Right renal pelvis (tissue), 4 donors: ENCODE measurements at places on chromosomes 13 and 19. TPM values are rescaled to one million over a fixed set of nuclear protein-coding genes. Genes with fewer than 3 reads are reported as not detected.

GRCh38 chr19:40995355-40995754 is 4.3 kb downstream of the CYP2B6 start:
- no peak for DNase-seq

Gene CAMSAP3
- 18.1 TPM for polyA plus RNA-seq

- DNase-seq: no peak
Observed at GRCh38 chr13:114272977-114273376, 8.4 kb upstream of the UPF3A start.

Gene TMPRSS9
- polyA plus RNA-seq: 0.27 TPM

DNA sequence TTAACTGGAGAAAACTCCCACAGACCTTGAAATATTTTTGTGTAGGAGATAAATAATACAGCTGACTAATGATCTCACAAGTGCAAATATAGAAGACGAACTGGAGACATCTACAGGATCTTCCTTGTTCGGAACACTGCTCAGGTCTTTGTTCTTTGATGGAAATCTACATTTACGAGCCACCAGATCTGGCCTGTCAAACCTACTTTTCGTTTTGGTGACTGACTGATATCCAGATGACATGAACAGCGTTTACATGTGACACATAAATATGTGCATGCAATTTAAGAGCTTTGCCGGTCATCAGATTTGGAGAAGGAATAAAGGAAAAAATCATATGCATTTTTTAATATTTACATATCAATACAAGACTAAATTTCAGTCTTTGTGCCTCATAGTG is 24.5 kb upstream of the TPP2 start:
- DNase-seq: no peak

DNA sequence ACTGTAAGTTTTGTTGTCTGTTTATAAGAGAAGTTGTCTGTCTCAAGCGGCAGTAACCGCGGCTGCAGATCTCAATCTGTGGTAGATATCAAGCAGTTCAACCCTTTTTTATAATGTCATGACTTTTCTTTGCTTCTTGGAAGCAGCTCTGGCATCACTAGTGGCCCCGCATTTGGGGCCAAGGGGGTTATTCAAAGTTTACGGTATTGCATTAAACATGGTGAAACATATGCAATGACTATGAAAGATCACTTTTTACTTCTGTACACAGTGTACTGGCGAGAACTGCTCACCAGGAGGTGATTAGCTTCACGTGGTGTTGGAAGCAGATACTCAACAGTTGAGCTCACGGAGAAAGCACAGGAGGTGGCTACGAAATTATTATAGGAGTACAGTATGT is 4.6 kb upstream of the FFAR3 start:
- DNase-seq: no peak

Gene SSC5D
- 2.0 TPM for polyA plus RNA-seq

Gene SHD
- 3.2 TPM for polyA plus RNA-seq

DNA sequence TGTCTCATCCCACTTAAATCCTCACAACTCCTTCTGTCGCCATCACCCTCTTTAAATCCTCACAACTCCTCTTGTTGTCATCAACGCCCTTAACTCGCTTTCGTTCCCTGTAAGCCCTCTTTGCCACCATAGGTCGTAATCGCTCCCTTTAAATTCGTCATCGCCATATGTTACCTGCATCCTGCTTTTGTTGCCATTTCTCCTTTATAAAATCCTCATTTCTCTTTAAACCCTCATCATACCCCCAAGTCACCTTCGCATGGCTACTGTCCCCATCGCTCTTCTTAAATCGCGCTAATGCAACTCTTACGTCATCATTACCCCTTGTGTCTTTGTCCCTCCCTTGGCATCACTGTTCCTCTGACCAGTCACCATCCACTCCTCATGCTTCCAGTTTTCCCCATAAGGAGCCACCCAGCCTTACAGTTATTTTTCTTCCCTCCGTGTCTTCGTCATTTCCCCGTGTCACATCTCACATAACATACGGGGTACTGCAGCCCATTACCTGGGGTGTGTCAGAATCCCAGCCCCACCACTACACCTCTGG is 539 bp downstream of the PLD3 start:
- no peak for DNase-seq

DNA sequence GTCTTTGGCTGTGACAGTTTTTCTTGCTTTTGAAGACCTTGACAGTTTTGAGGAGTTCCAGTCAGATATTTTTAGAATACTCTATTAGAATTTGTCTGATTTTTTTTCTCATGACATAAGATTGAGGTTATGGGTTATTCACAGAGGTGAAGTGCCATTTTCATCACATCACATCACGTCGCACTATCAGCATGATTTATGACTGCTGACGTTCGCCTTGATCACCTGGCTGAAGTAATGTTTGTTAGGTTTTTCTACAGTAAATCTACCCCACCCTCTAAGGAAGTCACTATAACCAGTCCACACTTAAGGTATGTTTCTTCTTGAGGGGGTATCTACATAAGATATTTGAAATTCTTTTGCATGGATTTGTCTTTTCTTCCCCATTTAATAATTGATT is 169.7 kb downstream of the NDFIP2 start:
- no peak for DNase-seq

DNA sequence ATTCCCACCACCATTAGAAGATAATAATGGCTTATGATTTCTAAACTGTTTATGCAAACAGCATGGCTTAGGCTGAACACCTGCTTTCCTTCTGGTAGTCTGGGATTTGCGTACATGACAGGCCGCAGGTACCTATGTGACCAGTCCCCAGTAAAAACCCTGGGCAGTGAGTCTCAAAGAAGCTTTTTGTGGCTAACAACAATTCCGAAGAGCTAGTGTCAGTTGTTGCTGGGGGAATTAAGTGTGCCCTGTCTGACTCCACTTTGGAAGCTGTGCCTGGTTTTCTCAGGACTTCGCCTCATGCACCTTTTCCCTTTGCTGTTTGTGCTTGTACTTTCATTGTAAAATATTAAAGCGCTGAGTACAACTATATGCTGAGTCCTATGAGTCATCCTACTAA is 250.2 kb upstream of the MIR17HG start:
- no peak for DNase-seq

DNA sequence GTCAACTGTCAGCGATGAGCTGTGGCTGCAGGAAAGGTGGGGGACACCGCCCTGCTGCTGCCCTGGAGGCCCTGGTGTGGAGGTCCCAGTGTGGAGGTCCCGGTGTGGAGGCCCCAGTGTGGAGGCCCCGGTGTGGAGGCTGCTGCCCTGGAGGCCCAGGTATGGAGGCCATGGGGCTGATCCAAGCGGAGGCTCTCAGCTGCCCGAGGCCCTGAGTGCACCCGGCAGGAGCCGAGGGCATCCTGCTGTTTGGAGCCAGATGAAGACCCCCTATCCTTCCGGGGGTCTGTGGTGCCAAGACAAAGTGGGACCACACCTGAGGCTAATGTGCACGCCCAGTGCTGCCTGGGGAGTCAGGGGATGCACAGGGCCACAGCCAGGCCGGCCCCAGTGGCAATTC is 210.4 kb upstream of the SOX1 start:
- DNase-seq: no peak

- no peak for DNase-seq
Observed at GRCh38 chr13:30300596-30300995, 6.8 kb downstream of the KATNAL1 start.

GRCh38 chr13:23754997-23755396 is 134.2 kb downstream of the MIPEP start:
- no peak for DNase-seq

- no peak for DNase-seq
Observed at GRCh38 chr19:13839130-13839937, 37.6 kb upstream of the NANOS3 start.

Gene CD37
- 42.9 TPM for polyA plus RNA-seq

Gene ZC3H4
- polyA plus RNA-seq: 35.2 TPM

GRCh38 chr13:24053519-24054251 is 106.8 kb upstream of the SPATA13 start:
- DNase-seq: peak; percentile 57

DNA sequence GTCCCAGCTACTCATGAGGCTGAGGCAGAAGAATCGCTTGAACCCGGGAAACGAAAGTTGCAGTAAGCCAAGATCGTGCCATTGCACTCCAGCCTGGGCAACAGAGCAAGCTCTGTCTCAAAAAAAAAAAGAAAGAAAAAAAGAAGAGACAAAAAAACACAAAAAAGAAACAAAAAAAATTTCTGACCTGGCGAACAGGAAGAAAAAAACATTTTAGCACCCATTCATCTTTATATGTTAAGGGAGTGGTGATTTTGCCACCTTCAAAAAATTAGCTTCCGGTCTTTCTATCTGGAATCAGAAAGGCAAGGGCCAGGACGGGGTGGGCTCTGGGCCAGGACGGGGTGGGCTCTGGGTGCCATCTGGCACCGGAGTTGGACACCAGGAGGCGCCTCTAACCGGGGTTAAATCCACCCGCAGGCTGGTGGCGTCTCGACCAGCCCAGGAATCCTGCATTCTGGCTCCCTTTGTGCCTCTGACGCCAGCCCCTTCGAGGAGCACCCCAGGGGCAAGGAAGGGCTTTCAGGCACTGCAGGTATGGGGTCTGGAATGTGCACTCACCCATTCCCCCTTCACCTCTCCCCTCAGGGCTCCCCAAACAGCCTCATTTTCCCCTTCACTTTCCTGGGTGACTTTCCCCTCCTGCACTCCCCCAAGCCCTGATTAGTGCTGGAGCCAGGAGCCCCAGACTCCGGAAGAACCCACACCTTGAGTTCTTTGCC is 10.4 kb upstream of the ZSWIM4 start:
- DNase-seq: no peak

- peak; percentile 97 for DNase-seq
Observed at GRCh38 chr19:49363268-49364082, at the start of gene DKKL1. TSS of gene DKKL1 (plus strand) at chr19:49363877. CDS start at chr19:49363999, 122 bp downstream.

DNA sequence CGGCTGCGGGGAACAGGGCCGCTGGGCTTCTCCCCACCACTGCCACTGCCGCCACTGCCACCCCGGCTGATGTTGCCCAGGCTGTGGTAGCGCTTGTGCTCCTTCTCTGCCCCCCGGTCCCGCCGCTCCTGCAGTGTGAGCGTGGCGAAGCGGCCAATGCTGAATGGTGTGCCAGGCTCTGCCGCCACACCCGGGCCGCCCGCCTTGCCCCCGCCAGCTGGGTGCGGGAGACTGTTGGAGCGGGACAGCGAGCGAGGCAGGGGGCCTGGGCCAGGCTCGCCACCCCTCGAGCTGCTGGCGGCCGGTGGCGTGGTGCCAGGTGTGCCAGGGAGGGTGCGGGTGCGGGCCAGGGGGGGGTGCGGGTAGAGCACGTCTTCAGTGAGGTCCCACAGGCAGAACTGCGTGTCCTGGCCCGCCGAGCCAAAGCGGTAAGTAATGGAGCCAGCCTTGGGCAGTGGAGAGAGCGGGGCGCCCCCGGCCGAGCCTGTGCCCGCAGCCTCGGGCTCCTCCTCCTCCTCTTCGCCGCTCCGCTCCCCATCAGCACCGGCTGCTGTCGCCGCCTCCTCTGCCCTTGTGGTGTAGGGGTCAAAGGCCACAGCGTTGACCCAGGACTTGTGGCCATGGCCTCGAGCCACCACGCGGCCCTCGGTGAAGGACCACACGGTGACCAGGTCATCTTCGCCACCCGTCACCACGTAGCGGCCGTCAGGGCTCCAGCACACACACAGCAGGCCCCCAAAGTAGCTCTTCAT is 3.7 kb upstream of the DMPK start:
- DNase-seq: no peak

Gene CGB8
- polyA plus RNA-seq: 0.51 TPM

DNA sequence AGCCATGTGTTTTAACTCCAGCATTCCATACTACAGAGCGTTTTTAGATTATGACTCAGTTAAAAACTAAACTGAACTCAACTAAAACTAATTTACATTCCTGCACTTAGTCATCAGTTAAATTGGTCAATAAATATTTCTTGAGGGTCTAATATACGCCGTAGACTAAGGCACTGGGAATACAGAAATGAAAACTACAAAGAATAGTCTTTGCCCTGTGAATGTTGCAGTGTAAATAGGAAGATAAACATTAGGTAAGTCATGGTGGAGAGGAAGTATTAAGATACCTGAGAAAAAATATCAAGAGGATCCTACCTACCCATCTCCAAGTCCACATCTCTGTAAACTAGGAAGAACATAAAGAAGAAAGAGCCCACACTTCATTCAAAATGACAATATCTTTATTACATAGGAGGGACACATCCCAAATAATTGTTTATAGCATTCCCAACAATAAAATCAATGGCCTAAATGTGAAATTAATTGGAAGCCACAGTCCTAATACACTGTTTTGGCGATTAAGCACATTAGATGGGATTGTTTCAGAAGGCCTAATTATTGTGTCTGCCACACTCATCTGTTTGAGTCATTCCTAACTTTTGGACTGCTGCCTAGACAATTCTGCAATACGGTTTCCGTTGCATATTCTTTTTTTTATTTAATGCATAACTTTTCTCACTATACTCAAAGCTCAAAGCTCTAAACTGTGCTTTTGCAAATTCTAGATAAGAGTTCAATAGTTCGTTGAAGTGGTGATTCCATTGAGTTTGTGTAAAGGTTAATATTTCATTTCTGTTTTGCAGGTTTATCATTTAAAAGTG is 52.9 kb downstream of the MBNL2 start:
- no peak for DNase-seq

GRCh38 chr13:46622630-46623256 is 69.8 kb downstream of the LRCH1 start:
- no peak for DNase-seq

Gene NLRP11
- polyA plus RNA-seq: 0.14 TPM

DNA sequence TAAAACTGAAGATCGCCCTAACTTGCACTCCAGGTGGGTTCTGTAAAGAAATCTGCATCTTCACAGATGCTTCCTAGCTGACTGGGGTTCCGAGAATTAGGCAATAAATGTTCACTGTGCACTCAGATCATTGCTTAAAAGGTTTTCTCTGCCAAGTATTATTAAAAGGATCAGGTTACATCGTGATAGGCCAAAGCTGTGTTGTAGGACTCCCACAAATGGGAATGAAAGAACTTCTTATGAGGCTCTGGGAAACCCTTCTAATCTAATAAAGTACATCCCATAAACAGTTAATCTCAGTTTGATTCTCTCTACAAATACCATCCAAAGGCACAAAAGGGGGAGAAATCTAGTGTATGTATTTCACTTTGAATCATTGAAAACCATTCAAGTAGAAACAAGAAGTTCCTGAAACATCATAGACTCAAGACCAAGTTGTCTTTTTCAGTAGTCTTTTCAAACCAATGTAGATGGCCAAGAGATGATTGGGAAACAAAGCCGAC is 7.1 kb upstream of the POU4F1 start:
- DNase-seq: no peak

- DNase-seq: no peak
Observed at GRCh38 chr13:78881054-78881453, 222.1 kb upstream of the OBI1 start.
